Osteocyte (in vitro differentiated cells): ENCODE measurements at places on chromosomes 3 and 15.

DNA sequence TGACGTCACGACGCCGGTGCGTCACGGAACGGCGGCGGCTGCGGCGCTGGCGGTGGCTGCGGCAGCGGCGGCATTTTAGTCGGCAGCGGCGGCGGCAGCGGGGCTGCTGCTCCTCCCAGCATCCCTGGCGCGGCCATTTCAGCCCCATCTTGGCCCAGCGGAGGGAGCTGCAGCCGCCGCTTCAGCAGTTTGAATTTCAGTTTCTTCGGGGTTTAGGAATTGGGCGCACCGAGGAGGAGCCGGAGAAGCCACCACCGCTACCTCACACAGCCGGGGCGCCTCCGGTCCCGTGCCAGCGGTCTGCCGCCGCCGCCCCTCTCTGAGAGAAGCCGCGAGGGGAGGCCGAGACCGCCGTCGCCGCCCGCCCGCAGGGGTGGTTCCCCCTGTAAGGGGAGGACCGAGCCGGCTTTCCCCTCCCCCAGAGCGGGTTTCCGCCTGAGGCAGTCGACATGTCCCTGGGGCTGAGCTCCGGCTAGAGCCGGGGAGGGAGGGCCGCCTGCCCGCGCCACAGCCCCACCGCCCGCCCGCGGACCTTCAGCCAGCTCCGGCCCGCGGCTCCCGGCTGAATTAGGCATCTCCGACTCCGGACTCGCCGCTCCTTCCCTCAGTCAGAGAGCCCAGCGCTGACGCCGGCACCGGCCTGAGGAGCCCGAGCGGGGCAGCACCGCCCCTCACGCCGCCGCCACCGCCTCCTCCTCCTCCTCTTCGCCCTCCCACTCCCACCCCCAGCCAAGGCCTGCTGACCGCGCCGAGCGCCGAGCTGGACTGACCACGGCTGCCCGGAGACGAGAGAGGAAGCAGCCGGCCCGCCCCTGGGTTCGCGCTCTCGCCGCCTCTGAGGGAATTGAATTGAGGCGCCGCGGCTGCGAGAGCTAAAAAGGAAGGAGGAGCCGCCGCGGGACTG, at the start of gene TSC22D2:
TSC22D2 (plus strand) TSS at position 78 of the 904 bp plus-strand sequence. CDS start 1,053 bp downstream, outside the sequence.
- DNase-seq = peak; percentile 99

GRCh38 chr3:57093971-57094535, 33.6 kb downstream of the SPATA12 start:
- no peak for DNase-seq

- DNase-seq = no peak
Observed at GRCh38 chr3:29245441-29245840, 35.4 kb upstream of the RBMS3 start.

GRCh38 chr3:108100906-108101660, 10.3 kb upstream of the CD47 start:
- DNase-seq = no peak
